ENCODE measurements at places on chromosomes 6 and 20.

- no peak for DNase-seq
These were observed 52.2 kb upstream of the EMILIN3 start for GRCh38 chr20:41418739-41419293.

GRCh38 chr6:24861934-24862333 lies 63.2 kb upstream of the ARMH2 start:
- no peak for DNase-seq

DNA sequence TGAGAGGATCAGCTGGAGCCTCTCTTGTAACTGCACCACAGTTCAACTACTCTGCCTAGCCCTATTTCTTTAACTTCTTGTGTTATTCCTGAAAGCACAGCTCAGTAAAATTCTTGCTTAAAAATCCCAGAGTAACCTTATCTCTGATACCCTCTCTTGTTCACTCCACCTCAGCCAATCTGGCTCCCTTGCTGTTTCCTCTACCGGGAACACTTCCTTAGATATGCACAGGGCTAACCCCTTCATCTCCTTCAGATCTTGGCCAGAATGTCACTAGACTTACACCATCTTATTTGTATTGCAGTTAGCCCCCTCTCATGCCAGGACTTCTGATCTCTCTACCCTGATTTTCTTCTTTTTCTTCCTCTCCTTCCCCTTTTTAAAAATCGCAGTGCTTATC lies 2.6 kb upstream of the ZKSCAN3 start:
- no peak for DNase-seq

DNA sequence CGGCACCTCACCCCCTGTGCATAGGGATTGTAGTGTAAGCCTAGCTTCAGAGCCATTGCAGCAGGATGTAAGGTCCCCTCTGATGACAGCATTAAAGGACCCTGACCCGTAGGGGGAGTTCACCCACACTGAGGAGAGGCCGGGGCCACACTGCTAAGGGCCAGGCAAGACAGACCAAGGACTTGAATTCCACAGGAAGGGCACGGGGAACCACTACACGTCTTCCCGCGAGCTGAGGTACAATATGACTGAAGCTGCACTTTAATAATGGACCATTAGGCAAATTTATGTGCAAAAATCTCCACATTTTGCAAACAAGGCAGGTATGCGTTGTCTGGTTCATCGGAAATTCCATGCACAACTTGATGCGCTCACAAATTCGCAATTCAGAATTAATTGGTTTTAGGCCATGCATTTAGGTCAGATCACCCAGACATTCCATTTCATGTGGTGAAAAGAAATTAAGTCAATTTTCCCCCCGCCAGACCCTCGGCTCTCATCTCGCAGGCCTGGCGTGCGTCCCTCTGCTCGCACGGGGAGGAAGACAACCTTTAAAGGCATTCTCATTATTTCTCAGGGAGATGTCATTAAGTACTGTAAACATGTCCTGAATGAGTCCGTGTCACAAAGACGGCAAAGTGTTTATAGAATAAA lies 111.8 kb downstream of the FOXA2 start:
- DNase-seq = no peak

GRCh38 chr6:76250666-76251065 lies 178.2 kb upstream of the IMPG1 start:
- DNase-seq = no peak

GRCh38 chr6:136226674-136227377 lies 23.3 kb downstream of the MTFR2 start:
- DNase-seq = no peak

DNA sequence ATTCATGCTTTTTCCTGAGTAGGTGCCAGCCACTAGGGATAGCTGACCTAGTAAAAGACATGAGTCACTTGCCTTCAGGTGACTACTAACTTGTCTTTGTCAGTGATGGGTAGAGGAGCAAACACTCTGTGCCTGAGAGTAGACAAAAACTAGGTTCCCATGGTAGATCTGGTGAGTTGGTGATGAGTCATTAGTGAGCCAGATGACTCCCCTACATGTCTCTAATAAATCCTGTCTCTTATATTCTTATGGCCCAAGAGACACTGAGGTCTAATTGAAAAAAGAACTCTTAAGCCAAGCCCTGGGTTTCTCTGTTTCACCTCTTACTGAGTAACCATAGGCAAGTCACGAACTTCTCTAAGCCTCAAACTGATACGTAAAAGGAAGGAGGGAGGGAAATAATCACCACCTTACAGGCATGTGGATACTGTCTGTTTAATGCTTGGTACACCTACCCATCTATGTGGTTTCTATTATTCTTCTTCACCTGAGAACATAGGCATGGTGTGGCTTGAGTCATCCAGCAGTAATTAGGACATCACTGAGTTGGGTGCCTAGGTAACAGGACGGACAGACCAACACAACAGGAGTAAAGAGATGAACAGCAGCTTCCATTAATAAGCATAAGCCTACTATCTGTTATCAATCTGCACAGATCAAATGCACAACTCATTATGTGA lies 20.3 kb downstream of the TTPAL start:
- DNase-seq = peak; percentile 57

DNA sequence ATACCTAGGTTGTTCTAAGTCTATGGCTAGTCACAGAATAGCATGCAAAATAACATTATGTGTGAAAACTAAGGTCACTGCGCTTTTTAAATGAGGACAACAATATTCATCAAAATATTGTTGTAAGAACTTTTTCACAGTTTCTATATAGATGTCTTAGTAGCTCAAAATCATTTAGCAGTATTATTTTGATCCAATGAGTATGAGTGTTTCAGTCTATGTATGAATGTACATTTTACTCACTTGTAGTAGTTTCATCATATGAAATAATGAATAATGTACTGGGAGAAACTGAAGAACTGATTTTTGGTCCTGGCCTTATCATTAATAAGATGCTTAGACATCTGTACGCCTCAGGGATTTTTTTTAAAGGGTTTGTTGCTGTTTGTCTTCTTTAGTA lies 16.5 kb upstream of the TMEM30A start:
- no peak for DNase-seq

DNA sequence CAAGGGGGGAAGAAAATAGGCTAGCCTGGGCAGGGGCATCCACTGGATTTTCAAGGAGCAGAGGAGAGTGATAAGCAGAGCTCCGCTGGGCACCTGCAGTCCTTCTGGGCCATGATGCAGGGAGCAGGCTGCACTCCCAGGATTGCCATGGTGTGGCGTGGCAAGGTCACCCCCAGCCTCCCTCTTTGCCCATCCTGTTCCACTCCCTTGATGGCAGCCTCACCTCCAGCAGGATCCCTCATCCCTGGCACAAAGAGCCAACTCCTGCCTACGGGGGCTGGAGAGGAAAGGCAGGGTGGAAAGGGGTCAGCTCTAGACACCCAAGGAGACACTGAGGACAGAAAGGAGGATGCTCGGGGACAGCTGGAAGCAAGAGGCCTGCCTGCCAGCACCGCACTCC lies 22.4 kb upstream of the MYMX start:
- DNase-seq = no peak

- DNase-seq = no peak
These were observed 1.6 kb downstream of the NOX3 start for GRCh38 chr6:155454008-155454407.
